ENCODE measurements at places on chromosomes 11 and 22.

- no peak for DNase-seq
Measured at GRCh38 chr11:111635706-111636045, 33.4 kb downstream of the SIK2 start.

GRCh38 chr22:30304495-30305244 lies 15.4 kb upstream of the CASTOR1 start:
- no peak for DNase-seq

DNA sequence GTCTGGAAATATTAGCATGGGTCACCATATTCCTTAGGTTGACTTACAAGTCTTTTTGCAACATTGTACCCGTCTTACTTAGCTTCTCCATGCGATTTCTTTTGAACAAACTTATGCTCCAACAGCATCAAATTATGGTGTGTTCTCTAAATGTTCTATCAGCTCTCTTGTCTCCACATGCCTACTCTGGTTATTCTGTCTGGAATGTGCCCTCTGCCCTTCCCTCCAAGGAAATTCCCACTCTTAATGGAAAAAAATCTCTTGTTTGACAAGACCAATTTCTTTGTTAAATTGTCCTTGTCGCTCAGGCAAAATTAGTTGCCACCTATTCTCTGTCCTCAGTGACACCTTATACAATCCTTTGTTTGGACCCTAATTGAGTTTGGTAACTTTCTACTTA lies 522.8 kb upstream of the LUZP2 start:
- no peak for DNase-seq

DNA sequence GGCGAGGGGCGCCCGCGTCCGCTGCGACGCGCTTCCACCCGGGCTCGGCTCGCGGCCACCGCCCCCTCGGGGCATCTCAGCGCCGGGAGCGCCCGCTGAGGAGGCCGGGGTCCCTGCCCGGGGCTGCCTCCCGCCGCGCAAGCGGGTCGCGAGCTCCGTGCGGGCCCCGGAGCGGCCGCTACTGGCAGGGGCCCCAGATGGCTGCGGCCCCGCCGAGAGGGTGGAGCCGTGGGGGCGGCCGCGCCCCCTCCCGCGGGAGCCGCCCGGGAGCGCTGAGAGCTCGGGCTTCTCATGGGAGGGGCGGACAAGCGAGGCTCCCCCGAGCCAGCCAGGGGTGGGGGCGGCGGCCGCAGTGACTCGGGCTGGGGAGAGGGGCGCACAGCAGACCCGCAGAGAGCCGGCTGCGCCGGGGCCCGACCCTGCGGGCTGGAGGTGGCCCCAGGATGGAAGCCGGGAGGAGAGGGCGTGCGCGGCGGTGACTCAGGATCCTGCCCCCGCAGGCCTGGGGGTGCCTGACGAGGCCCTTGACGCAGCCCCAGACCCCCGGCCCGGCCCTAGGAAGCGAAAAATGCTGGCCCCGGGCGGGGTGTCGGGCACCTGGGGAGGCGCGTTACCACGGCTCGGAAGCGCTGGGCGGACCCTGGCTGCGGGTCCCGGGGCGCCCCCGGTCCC lies 603 bp upstream of the ZFTA start:
- no peak for DNase-seq

DNA sequence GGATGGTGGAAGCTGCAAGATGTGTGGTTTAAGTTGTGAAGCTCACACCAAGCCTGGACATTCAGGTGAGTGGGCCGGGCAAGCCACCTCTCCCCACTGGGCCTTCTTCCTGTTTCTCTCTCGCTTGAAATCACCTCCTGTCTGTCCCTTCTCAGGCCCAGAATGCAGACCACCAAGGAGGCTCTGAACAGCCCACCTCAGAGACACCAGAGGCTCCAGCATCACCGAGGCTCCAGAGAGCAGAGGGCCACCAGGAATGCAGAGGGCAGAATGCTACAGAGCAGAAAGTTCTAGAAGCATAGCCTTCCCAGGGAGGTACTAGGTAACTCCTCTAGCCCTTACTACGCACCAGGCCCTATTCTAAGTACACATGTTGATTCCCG lies 14.8 kb upstream of the IL2RB start:
- DNase-seq = no peak

All from amygdala (tissue), 56 donors.